ENCODE measurements at places on chromosomes 5 and 9.

DNA sequence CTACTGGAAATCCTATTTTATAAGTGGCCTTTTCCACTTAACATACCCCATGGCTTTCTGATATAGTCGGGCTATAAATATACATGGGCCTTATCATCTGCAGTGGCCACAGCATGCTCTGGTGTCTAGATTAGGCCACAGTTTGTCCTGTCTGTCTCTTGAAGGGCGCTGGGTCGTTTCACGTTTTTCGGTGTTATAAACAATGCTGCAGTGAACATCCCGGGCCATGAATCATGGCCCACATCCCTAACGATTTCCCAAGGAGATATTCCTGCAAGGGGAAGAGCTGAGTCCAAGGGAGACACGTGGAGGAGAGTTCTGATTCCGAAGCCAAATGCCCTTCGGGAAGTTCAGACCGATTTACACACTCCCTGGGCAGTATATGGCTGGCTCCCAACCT lies 8.4 kb downstream of the PLPP7 start:
- no peak for DNase-seq

GRCh38 chr5:137888863-137889759 lies at the start of gene PKD2L2:
PKD2L2 (plus strand) TSS chr5:137889457; CDS start chr5:137889492, 35 bp downstream.
- DNase-seq = peak; percentile 91

DNA sequence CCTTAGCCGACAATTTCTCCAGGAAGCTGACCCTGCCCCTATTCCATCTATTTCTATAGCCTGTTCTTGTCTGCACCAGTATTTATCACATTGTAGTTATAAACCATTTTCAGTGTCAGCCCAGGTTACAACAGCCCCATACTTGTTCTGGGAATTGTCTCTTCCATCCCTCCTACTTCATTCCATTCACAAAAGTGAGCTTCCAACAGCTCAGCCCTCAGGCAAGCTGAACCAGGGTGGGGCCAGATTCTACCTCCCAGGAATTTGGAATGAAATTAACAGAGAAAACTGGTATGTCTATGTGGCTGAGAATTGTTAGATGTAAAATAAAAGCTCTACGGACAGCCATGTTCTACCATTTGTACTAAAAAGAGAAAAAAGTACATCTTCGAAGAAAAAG lies 36.1 kb downstream of the STRBP start:
- DNase-seq = no peak

GRCh38 chr5:308672-309271 lies 12.7 kb upstream of the AHRR start:
- peak; percentile 53 for DNase-seq

DNA sequence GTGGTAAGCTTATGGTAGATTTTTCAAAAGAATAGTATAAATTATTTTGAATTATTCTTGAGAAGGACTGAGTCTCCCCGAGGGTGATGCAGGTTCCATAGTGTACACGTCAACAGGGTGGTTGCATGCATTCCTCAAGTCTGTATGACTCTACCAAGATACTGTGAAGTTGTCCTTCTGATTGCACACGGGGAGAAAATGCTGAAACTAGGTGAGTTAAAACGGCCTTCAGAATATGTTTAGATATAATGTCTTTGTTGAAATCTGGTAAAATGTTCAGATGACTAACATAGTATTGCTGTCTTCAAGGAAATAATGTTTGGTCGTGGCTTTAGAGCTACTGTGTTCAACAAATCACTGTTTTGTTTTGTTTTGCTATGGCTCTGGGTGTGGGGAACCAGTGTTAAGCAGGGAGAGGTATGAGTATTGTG lies 22.4 kb upstream of the TNFAIP8 start:
- DNase-seq = no peak

DNA sequence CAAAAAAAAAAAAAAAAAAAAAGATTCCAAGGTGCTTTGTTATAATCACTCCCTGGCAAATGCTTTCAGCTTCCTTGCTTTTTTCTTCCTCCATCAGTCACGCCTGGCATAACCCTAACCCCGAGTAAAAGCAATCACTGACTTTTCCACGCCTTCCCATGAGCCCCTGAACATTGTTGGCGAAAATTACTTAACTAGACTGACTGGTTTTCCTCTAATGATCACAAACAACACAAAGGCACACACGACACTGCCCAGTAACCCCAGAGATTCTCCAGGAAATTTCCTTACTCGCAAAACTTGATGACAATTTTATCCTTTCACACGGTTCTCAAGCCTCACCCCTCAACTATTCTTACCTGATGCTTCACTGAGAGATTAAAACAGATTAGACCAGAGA lies 11.4 kb upstream of the PTGR1 start:
- no peak for DNase-seq

GRCh38 chr5:72508241-72509170 lies 1.3 kb upstream of the ZNF366 start:
- no peak for DNase-seq

- DNase-seq = no peak
Measured at GRCh38 chr5:145872486-145872885, 328 bp downstream of the GRXCR2 start.

DNA sequence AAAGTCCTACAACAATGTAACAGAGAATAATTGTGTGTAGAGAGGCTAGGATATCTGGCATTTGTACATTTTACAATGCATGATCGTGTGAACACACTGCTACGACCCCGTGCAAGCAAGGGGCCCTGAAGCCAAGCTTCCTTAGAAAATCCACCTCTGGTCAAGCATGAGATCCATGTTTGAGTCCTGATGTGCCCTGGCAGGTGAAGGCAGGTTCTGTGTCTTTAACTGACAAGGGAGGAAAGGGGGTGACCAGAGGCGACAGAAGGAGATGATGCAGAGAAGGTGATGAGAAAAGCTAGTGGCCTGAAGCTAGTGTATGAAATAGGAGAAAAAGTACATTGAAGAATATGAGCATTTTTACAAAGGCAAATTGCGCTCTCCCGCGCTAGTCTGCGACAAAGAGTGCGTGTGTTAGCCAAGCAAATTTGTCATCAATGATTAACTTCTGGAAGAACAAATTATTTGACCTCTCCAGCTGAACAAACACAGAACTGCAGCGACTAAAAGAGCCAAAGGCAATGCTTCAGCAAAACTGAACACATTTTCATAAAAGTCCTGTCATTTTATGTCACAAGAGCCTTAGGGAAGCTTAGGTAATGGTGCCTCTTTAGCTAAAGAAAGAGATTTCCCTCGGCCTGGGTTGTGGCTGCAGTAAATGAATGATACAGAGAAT lies 101.7 kb upstream of the DAPK1 start:
- DNase-seq = no peak

- no peak for DNase-seq
Measured at GRCh38 chr5:83220331-83220730, 143.0 kb downstream of the XRCC4 start.

GRCh38 chr5:78271766-78272165 lies 22.7 kb downstream of the AP3B1 start:
- no peak for DNase-seq

DNA sequence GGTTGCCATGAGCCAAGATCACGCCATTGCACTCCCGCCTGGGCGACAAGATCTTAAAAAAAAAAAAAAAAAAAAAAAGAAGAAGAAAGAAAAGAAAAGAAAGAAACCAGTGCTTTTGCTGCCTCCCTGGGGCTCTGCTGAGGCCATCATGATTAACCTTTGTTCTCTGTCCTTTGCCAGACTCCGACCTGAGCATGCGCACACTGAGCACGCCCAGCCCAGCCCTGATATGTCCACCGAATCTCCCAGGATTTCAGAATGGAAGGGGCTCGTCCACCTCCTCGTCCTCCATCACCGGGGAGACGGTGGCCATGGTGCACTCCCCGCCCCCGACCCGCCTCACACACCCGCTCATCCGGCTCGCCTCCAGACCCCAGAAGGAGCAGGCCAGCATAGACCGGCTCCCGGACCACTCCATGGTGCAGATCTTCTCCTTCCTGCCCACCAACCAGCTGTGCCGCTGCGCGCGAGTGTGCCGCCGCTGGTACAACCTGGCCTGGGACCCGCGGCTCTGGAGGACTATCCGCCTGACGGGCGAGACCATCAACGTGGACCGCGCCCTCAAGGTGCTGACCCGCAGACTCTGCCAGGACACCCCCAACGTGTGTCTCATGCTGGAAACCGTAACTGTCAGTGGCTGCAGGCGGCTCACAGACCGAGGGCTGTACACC lies 251.7 kb downstream of the MARCHF11 start:
- DNase-seq = no peak

DNA sequence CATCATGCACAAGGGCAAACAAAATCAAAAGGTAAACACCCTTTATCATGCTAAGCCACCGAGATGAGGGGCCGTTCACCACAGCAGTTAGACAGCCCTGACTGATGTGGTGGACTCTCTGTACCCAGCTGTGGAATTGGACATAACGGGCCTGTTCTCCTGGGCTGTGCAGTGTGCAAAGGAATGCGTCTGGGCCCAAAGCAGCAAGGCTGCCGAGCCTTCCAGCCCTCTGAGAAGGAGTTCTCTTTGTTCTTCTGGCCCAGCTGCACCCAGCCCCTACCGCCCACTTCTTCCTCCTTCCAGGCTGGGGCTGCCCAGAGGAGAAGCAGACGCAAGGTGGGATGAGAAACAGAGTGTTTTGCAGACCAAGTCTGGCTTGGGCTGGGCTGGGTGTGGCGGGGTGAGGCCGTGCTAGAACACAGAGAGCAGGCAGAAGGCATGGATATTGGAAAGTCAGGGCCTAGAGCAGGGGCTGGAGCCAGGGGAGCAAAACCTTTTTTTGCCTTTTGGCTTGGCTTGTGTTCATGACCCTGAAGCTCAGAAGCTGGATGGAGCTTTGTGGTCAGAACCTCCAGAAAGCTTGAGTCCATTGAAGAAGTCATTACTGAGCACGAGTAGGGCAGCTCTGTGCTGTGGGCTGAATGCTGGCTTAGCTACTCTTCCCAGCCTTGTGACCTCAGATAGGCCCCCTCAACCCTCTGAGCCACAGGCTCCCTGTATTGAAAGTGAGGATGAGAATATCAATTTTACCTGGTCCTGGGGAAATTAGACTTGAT lies 49.8 kb upstream of the SH3PXD2B start:
- DNase-seq = peak; percentile 9

DNA sequence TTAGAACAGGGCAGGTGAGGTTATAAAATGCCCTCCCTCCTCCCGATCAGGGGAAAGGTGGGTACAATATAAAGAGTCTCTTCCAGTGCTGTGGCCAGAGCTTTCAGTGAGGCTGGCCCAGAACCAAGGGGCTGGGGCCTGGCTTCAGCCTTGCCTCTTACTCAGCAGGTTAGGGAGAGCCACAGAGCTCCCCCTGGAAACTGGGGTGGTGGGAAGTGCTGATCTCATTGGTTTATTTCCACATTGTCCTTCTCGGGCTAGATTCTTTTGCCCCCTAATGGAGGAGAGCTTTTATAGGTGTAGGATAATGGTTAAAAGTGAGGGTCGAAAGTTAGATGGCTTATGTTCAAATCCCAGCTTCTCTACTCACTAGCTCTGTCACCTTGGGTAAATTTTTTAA lies 186.7 kb upstream of the TBC1D2 start:
- DNase-seq = no peak

- no peak for DNase-seq
Measured at GRCh38 chr9:91817493-91818224, 132.4 kb downstream of the ROR2 start.

DNA sequence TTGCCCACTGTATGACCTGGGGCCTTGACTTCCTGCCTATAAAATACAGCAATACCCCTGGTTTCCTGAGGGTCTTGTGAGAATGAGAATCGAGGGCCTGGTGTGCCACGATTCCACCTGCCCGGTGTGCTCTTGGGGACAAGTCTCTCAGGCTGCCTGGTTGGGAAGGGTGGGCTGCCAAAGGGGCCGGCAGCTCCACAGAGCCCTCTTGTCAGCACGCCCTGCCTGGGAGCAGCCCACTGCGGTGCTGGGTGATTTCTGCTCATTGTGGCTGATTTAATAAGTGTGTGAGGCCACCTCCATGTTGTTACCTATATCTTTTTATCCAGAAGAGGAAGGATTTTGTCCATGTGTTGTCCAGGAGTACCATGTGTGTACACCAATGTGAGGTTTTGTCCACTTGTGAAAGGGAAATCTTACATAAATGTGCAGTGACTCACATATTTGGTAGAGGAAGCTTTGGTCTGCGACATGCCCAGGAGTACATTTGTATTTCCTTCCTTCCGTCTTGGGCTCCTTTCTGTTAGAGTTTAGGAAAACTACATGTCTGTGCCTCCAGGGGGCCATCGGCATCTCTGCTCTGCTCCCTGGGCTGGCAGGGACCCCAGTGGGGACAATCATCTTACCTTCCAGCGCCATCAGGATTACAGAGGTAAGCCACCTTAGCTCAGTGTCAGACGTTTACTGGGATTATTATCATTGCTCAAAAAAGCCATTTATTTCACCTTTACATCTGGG lies 108.6 kb downstream of the PHF2 start:
- DNase-seq = no peak

GRCh38 chr9:129544761-129545160 lies 76.1 kb downstream of the C9orf50 start:
- no peak for DNase-seq

GRCh38 chr5:5154733-5155132 lies 14.6 kb downstream of the ADAMTS16 start:
- DNase-seq = no peak

DNA sequence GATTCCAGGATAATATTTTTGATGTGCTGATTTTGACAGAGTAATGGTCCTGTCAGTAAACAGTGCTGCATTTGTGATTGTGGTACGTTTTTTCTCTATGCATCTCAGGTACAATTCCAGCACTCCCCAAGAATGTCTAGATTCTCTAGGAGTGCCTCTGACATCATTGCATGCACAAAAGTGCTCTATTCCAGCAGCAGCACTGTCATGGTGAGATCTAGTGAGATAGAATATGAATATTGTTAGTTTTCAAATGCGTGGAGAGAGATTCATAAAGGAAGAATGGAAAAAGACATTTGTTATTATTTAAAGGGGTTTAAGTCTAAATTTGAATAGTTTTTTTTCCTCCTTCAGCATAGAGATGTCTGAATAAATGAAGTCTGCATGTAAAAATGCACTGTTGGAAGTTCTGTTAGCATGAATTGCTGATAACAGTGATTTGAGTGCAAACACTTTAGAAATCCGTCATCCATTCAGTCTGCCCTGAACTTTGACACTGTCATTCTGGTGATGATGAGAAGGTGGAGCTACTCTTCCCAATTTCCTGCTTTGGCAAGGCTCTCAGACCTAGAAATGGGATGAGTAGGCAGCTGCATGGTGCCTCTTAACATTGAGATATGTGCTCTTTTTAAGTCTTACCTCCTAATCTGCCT lies 84.6 kb downstream of the GAPVD1 start:
- no peak for DNase-seq

DNA sequence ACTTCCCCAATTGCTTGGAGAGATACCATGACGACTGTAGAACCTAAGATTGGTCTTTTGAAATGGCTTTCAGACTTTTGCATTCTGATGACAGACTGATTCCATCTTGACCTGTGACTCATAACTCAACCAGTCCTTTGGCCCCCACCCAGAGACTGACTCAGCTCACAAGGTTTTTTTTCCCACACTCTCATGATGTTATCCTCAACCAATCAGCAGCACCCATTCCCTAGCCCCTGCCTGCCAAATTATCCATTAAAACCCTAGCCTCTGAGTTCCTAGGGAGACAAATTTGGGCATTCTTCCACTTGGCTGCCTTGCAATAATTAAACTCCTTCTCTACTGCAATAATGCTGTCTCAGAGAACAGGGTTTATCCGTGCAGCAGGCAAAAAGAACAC lies 1263.3 kb upstream of the CDH9 start:
- no peak for DNase-seq

GRCh38 chr9:88056876-88057275 lies 81.4 kb downstream of the SPATA31C2 start:
- DNase-seq = no peak
